ENCODE measurements at places on chromosomes 16 and 17. TPM values are rescaled to one million over a fixed set of nuclear protein-coding genes. Genes with fewer than 3 reads are reported as not detected.

GRCh38 chr17:37079735-37080134 is 131.0 kb downstream of the AATF start:
- DNase-seq, result no peak

GRCh38 chr17:73396431-73397277 is 84.9 kb upstream of the CDC42EP4 start:
- DNase-seq, result no peak

DNA sequence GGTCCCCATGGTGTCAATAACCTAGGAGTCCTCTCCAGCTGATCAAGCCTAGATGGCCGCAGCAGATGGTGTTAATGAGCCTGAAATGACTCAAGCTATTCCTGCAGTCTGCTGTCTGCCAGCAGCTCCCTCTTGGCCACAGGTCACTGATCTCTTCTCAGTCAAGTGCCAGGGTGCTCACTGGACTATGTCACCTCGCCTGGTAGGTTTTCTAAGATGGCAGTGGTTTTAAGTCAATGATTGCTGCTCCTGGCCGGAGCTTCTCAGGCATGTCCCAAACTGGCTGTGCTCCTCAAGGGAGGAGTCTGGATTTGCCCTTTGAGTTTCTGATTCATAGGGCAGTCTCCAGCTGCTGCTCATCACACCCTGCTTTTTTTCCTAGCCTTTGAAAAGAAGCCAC is 58.6 kb upstream of the SHISA6 start:
- no peak for DNase-seq

GRCh38 chr17:57708410-57708809 is 36.7 kb downstream of the CCDC182 start:
- no peak for DNase-seq

GRCh38 chr17:67546578-67547527 is 169.8 kb downstream of the PITPNC1 start:
- no peak for DNase-seq

DNA sequence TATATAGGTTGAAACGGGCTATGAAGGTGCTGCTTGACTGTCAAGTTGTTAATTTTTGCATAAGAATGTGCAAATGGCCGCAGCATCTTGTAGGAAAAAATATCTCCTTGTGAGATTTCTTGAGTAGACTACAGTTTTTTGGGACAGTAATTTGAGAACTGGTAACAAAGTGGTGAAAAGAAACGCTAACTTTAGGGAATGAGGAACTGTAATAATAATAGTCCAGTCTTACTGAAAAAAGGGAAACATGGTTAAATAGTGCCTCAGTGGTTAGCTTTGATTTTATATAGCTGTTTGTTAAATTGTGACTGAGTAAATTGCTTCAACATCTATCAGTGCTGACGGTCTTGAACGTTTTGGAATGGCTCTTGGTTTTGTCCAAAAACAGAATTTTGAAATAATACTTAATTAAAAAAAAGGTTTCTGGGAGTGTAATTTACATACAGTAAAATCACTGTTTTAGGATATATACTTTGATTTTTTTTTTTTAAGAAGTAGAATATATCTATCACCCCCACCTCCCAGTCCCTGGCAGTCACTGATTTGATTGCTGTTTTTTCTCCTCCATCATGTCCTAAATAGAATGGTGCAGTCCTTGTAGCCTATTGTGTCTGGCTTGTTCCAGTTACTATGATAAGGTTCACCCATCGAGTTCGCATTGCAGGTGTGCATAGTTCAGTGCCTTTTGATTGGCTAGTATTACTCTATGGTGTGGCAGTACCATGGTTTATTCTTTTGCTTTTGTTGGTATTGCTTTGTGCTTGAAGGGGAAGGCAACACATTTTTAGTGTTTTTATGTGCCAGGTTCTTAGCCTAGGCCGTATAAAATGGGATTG is 2.8 kb downstream of the HAPSTR1 start:
- no peak for DNase-seq

DNA sequence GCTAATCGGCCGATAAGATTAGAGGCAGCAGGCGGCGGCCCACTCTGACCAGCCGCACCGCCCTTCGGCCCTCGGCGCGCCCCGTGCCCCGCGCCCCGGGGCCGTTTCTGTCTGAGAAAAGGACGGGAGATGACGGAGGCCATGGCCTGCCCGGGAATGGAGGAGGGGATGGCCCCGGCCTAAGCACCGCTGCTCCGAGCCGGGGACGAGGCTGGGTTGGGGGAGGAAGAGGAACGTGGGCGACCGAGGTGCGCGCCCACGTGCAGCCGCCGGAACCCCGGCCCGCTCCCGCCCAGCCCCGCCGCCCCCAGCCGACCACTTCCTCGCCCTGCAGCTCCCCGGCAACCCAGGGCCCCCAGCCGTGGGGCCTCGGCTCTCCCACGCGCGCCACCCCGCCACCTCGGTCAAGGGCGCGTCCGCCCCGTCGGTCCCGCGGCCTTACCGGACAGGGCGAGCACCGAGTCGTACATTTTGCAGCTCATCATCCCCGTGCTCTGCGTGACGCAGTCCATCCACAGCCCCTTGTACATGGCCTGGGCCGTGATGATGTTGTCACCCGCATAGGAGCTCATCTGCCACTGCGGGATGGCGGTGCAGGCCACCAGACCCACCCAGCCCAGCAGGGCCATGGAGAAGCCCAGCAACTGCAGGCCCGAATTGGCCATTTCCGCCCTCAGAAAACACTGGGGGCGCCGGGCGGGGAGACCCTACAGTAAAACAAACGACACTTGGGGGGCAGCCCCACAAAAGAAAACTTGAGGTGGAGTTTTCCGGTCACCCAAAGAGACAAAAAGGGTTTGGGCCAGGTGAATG is 693 bp downstream of the CLDN7 start:
- DNase-seq, result no peak

DNA sequence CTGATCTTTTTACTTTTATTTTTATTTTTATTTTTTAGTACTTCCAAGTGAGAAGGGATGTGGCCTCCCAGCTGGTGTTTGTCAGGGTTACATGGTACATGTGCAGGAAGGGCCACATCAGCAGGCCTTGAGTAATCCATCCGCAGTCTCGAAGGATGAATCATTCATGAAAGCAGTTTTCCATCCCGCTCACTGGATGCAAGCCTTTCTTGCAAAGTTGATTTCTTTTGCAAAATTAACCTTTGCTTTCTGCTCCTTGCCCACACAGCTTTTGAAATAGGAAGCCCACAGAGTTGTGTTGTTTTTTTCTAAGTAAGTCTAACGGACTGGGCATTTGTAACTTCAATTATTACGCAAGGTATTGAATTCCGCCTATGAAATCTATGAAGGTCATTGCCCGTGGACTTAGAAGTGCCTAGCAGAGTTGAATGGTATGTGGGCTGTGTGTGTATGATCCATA is 157.4 kb downstream of the PRKCA start:
- DNase-seq, result no peak

DNA sequence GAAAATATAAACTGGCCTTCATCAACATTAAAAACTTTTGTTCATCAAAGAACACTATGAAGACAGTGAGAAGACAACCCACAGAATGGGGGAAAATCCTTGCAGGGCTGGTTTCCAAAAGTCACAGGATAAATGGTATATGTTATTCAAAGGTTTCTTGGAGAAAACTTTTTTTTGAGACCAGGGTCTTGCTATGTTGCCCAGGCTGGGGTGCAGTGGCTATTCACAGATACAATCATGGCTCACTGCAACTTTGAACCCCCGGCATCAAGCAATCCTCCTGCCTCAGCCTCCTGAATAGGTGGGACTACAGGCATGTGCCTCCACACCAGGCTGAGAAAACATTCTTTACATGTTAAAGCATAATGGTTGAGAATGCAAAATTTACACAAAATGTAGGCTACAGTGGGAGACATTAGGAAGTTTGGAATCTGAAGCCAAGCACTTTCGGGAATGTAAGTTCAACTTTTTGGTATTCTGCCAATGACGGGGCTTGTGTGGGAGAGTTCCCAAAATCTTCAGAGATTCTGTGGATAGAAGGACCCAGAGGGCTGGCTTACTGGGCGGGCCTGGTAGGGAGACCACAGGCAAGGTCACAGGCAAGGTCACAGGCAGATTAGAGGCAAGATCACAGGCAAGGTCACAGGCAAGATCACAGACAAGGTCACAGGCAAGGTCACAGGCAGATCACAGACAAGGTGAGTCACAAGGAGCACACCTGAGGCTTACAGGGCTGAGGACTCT is 24.2 kb upstream of the ATP2A3 start:
- no peak for DNase-seq

Gene ZFPM1
- 5.7 TPM for total RNA-seq

Gene PLA2G15
- 27.9 TPM for total RNA-seq

Measured in osteocyte (in vitro differentiated cells).